ENCODE measurements at places on chromosomes 13 and 19.

- DNase-seq, result no peak
These were observed 253.8 kb downstream of the SLITRK5 start for GRCh38 chr13:87925006-87925405.

DNA sequence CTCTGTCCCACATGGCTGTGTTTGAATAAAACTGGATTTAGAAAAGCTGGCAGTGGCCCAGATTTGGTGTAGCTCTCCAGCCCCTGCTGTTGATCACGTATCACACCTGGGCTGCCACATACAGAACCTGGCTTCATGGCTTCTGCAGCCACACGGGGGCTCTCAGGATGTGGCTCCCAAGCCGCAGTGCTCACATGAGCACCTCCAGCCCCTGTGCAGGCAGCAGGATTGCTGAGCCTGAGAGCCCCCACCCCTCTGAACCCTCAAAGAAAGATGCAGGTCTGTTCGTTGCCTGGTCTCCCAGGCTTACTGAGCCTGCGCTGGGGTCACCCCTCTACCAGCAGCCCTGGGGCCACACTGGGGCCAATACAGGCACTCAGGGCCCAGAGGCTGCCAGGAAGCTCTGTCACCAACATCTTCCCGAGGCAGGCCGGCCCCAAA is 2.7 kb downstream of the PLEKHF1 start:
- no peak for DNase-seq

DNA sequence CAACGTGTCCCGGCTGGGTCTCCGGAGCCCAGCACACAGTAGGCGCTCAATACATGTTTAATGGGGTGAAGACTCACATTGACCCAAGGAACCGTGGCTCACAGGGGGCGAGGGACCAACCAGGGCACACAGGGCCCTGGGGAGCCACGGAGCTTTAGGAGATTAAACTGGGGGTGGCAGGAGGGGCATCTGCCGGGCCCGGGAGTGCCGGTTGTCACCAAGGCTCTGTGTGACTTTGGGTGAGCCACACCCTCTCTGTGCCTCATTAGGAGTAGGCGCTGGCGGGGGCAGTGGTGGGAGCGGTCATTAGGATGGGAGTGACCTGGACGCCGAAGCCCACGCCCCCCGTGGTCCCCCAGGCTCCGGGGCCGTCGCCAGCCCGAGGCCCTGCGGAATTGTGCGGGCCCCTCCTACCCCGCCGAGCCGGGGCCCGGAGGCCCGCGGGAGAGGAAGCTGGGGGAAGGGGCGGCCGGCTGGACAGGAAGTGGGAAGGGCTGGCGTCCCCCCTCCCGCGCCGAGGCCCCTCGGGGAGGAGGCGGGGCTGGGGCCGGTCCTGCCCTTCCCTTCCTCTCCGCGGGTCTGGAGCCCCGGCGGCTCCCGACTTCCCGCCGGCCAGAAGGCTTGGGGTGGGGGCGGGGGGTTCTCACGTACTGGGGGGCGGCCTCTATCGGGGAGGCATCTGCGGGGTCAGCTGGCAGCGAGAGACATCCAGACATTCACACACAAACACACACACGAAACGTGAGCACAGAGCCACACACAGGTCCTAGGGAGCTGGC is 1.8 kb upstream of the SSBP4 start:
- DNase-seq, result peak; percentile 85

- peak; percentile 96 for DNase-seq
These were observed 2.4 kb downstream of the PTPRH start for GRCh38 chr19:55206664-55207500.

DNA sequence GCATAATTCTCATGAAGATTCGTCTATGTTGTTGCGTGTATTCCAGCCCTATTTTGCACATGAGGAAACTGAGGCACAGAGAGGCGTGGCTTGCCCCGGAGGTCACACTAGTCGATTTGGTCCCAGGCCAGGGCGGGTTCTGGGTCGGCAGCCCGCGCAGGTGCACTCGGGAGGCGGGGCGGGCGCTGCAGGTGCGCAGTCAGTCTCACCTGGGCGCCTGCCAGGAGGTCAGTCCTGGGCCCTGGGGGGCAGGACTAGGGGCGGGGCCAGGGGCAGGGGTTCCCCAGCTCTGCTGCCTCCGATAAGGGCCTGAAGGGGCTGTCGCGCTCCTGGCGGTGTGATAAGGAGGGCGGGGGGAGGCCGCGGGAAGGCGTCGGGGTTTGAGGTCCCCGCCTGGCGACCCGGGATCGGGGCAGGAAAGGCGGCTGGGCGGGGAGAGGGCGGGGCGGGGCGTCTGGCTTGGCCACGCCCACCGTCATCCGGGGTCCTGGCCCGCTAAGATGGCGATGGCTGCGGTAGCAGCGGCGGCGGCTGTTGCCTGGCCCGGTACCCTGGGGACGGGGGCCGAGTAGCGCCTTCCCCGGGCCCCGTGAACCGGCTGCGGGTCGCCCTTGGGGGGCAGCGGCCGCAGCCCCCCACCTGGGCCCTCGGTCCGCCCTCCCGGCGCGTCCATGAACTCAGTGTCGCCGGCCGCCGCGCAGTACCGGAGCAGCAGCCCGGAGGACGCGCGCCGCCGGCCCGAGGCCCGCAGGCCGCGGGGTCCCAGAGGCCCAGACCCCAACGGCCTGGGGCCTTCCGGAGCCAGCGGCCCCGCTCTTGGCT is at the start of gene ATG4D:
TSS of gene ATG4D (plus strand) at position 485 of the 822 bp plus-strand sequence. CDS start at position 672, 187 bp downstream.
- peak; percentile 95 for DNase-seq

- no peak for DNase-seq
These were observed 355.0 kb downstream of the MYO16 start for GRCh38 chr13:108984251-108984920.

DNA sequence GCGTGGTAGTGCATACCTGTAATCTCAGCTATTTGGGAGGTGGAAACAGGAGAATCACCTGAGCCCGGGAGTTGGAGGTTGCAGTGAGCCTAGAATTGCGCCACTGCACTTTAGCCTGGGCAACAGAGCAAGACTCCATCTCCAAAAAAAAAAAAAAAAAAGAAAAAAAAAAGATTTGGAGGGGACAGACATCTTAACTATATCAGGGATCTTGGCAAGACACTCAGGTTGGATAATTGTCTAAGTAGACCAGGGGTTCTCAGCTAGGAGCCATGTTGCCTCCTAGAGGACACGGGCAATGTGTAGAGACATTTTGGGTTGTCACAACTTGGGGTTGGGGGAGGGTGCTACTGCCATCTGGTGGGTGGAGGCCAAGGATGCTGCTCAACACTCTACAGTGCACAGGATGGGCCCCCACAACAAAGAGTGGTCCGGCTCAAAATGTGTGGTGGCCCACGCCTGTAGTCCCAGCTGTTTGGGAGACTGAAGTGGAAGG is 1.9 kb upstream of the ZNF580 start:
- no peak for DNase-seq

- no peak for DNase-seq
These were observed 94.1 kb upstream of the UFM1 start for GRCh38 chr13:38255600-38255999.

DNA sequence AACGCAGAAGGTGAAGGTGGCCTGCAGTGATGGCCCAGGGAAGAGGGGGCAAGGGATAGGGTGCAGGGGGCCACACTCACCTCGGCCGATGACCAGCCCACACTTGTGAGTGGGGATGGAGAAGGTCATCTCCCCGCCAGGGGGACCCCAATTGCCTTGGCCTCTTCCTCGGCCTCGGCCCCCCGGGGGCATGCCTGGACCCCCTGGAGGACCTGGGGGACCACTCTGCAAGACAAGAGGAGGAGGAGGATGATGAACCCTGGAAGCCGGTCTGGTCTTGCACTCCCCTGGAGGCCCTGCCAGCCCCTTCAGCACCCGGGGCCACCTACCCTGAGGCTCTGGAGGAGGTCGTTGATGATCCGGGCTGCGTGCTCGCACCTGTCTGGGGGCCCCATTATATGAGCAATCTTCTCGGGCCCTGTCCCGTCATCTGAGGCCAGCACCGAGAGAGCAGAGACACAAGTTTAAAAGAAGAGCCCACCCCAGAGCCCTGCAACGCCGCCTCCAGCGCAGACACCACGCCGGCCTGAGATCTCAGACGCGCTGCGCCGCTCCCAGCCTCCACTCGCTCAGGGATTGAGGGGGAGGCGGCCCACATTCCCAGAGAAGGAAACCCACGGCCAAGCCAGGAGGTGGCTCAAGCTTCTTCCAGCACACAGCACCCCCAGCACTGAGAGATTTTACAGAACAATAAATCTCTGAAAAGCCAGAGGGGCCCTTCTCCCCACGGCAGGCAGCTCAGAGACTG is 7.8 kb downstream of the KHSRP start:
- DNase-seq, result no peak

- no peak for DNase-seq
These were observed 54.5 kb downstream of the TSSK6 start for GRCh38 chr19:19460761-19461265.

DNA sequence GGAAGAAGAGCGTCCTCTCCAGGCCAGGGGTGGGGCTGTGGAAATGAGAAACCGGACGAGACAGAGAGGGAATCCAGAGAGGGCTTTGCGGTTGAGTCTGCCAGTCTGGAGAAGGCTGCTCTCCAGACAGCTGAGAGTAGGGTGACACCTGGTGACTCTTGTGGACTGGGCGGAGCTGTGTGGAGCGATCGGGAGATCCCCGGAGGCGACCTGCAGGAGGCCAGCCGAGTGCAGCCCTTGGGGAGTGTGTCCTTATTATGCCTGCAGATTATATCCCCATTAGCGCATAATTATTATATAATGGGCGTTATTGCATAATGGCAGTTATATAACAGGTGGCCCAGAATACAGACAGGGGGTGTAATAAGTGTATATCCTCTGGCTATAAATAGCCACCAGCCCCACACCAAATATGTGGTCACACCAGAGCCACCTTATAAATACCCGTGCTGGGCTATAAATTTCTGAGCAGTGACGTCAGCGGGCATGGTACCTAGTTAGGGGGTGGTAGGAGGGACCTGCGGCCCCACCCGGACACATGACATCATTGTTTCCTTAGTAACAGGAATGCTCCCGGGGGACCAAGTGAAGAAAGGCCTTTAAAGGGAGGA is 41.2 kb downstream of the NFIX start:
- no peak for DNase-seq

DNA sequence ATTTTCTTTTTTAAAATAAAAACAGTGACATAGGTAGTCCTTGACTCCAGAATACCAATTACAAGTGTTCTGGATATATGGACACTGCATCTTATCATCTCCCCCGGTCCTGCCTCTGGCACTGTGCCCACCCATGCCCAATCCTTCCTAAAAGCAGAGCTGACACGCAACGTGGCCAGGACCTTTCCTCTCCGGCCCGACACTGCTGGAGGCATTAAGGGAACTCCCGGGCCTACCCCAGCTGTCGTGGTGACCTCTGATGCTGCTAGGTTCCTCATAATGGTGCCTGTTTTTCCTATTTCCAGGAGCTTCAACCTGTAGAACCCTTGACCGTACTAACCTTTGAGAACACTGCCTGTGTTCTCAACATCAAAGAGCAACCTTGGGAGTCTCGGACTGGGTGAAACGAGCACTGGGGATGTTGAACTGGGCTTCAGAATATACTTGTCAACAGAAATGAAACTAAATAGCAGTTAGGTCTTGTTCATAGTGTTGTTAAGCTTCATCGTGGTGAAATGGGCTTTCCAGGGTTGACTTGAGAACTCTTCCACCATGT is 13.9 kb upstream of the RNF113B start:
- DNase-seq, result no peak

DNA sequence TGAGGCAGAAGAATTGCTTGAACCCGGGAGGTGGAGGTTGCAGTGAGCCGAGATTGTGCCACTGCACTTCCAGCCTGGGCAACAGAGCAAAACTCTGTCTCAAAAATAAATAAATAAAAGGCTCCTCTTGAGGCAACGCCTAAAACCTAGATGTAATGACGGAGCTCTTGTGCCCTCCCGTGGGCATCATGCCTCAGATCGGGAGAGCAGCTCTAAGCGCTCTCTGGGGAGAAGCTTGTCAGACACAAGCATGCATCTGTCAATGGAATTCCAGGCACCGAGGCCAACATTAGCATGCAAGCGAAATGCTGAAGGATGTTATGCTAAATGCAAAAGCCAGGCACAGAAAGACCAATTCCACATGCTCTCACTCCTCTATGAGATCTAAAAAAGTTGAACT is 45.6 kb upstream of the MRI1 start:
- DNase-seq, result peak; percentile 45

DNA sequence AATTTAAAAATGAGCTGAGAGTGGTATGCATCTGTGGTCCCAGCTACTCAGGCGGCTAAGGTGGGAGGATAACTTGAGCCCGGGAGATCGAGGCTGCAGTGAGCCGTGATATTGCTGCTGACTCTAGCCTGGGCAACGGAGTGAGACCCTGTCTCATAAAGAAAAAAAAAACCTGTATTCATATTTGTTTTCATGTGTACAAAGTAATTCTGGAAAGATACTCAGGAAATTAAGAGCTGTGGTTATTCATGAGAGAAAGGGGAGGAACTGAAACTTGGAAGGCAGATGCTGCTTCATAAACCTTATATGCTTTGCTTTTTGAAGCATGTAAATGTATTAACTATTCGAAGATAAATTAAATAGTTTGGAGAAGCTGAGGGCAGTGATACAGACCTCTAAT is 8.8 kb upstream of the RLN3 start:
- no peak for DNase-seq
